Hepatic stellate cell (primary cell): ENCODE measurements at places on chromosomes 7 and 10.

GRCh38 chr7:114722562-114722961, 199.3 kb upstream of the MDFIC start:
- DNase-seq = no peak

- no peak for DNase-seq
These were observed 135.6 kb downstream of the SEMA3C start for GRCh38 chr7:80783186-80783677.

- DNase-seq = no peak
These were observed 11.9 kb downstream of the CDH23 start for GRCh38 chr10:71408436-71409225.

DNA sequence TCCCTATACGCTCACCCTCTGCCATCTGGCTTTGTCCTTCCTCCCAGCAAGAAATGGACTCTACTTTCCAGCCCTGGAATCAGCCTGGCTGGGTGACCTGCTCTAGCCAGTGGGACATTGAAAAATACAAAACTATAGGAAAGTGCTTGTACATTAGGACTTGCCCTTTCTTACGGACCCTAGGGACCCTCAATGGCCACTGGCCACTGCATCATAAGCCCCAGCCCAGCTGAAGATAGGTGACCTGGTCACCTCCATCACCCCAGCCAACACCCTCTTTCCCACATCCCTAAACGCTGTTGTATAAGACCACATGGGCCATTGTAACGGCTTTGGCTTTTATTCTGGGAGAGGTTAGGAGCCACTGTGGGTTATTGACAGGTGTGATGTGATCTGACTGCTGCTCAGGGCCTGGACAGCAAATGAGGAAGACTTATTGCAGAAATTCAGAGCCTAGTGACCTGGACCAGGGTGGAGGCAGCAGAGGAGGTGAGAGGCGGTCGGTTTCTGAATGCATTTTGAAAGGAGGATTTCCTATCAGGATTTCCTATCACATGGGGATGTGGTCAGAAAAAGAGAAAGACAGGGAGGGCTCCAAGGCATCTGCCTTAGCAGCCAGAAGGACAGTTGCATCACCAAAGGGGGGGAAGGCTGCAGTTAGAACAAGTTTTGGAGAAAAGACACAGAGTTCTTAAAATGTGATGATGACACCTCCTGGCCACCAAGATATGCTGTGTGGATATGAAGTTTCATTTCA, 2.2 kb upstream of the LMBR1 start:
- DNase-seq = no peak

DNA sequence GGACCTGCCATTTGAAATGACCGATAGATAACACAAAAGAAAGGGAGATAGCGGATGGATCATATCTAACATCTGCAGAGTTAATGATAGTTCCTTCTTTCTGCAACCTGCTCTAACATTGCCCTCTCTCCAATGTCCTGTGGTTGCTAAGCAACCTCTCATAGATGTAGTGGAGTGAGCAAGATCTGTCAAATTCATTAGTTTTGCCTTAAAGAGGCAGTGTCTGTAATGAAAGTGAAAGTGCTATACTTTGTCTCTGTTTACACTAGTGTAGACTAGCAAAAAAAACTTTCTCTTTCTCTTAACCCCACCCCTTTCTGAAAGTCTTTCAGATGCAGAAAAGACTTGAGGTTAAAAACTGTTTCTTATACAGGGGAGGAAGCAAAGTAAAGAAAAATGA, 1196.9 kb downstream of the SORCS3 start:
- DNase-seq = no peak

- peak; percentile 95 for DNase-seq
These were observed 32.8 kb downstream of the IL15RA start for GRCh38 chr10:5944389-5945189.

GRCh38 chr10:35640951-35641675, 983 bp downstream of the FZD8 start:
- peak; percentile 75 for DNase-seq

GRCh38 chr7:135466442-135467206, 43.3 kb downstream of the CNOT4 start:
- no peak for DNase-seq

GRCh38 chr10:114184276-114184675, 5.1 kb downstream of the TDRD1 start:
- DNase-seq = no peak

GRCh38 chr10:132142396-132143161, 44.2 kb upstream of the DPYSL4 start:
- peak; percentile 77 for DNase-seq

DNA sequence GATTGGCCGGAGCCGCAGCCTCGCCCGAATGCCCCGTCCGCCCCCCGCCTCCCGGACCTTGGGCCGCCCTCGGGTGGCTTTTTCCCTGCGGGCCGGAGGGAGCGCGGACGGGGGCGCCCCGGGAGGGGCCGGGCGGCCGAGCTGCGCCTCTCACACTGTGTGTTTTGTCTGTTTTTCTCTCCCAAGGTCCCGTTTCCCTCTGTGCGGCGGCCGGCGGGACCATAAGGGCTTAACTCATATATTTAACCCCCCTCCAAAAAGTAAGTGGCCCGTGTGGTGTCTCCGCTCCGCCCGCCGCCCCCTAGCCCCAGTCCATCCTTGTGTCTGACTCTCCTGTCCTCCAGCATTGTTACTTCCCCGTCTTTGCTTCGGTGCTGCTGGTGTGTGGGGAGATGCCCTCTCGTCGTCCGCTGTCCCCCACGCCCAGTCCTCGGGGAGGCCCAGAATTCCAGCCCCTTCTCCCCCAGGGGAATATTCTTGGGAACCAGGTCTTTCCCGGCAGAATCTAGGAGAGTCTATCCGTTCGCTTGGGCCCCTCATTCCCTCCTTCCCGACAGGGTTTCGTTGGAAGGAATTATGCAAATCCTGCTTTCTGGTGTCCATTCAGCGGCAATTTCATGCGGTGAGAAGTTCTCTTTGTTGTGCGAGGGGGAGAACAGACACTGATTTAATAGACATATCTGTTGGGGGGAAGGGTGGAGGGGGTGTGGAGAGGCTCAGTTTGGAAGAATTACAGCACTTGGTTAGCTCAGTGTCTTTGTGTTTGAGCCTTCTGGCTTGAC, 1.3 kb downstream of the LCOR start:
- DNase-seq = peak; percentile 42

- DNase-seq = no peak
These were observed 124.5 kb downstream of the TRRAP start for GRCh38 chr7:99002827-99003212.

DNA sequence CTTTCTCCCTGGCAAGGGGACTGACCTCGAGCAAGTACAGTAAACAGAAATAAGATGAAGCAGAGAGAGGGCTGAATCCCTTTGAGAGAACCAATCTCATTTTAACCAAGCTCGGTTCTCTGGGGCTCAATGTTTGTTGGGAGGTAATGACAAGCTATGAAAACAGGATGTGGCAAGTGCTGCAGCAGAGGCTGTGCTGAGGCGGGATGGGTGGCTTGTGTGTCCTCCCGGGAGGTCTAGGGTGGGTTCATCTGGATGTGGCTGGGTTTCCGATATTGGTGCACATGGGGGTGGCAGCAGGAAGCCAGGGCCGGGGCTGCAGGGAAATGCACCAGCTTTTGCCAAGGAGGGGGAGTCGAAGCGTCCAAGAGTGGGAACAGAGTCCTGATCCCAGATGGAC, 84.5 kb downstream of the AOAH start:
- no peak for DNase-seq

- peak; percentile 16 for DNase-seq
These were observed 343.0 kb upstream of the NPSR1 start for GRCh38 chr7:34315032-34315431.

GRCh38 chr7:100752994-100753393, 19.6 kb downstream of the ZAN start:
- DNase-seq = no peak
